ENCODE measurements at places on chromosomes 3 and 15.

- no peak for DNase-seq
Measured at GRCh38 chr3:23547905-23548650, 257.7 kb upstream of the UBE2E1 start.

- DNase-seq = no peak
Measured at GRCh38 chr15:26148156-26148860, 285.2 kb upstream of the ATP10A start.

DNA sequence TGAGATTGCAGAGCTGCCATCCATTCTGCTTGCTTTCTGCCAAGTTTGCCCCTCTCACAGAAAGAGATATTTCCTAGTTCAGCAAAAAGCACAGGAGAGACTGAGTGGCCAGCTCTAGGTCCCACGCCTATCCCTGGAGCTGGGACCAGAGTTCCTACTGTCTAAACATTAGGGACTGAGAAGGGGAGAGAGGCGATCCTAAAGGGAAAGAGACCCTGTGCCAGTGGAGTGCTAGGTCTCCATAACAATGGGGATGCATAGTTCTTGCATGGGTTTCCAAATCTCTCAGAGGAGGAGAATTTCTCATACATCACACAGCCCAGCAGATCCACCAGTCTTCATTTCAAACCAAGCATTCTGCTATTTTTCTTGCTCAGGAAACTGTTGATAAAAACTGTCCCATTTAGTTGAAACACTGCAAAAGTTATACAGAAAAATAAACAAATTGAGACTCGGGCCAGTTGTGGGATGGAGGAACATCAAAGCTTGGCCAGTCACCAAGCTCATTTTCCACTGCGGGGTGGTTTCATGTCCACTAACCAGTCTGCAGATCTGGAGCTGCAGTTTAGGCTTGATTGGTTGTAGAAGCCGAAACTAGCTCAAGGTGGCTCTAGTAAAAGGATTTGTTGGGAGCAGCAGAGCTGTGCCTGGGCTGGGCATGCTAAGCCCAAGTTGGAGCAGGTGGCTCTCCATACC lies 62.7 kb downstream of the EEFSEC start:
- no peak for DNase-seq

GRCh38 chr3:18439281-18439680 lies 14.1 kb upstream of the SATB1 start:
- no peak for DNase-seq
